ENCODE measurements at places on chromosomes 4 and X. TPM values are rescaled to one million over a fixed set of nuclear protein-coding genes. Genes with fewer than 3 reads are reported as not detected.

DNA sequence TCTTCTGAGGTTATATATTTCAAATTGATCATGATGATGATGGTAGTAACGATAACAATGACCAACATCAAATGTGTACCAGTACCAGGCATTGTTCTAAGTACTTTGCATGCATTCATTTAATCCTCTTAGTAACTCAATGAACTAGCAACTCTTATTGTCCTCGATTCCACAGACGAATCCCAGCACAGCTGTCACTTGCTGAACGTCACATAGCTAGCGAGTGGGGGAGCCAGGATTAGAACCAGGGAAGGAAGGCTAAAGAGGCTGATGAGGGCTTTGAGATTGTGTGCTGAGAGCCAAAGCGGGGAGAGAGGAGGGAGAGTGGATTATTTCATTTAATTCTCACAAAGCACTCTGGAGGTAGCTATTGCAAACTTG, 103.6 kb downstream of the PHOX2B start:
- no peak for DNase-seq

GRCh38 chr4:53676402-53676871, 85.2 kb upstream of the LNX1 start:
- DNase-seq = no peak

- DNase-seq = no peak
Observed at GRCh38 chr4:7519638-7520376, 85.1 kb upstream of the PSAPL1 start.

- no peak for DNase-seq
Observed at GRCh38 chr4:123849495-123849894, 452.9 kb downstream of the SPRY1 start.

DNA sequence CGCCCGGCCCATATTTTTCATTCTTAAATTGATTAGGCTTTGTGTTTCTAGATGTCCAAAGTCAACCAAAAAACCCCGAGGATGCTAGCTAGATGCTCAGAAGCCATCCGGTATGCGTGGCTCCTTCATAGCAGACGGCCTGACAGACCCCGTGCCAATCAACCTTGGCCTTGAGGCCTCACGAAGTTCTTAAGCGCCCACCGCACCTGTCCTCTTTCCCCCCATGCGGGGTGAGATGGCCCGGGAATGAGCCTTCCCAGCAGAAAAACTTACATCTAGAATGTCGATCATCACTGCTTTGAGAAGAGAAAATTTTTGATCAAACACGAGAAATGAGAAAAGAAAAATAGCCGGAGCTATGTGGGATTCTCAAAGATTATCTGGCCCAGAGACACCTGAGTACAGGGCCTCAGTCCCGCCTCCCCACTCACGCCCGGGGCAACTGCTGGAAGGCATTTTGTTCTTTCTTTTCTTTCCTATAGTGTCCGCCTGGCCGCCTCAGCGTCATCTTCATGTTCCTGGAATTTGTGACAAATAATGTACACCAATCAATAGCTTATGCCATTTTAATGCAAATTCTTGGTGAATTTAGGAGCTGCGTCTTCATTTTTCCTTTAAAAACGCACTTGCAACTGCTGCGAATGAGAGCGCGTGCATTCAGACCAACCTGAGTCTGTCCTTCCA, 1.6 kb upstream of the NAT8L start:
- no peak for DNase-seq

DNA sequence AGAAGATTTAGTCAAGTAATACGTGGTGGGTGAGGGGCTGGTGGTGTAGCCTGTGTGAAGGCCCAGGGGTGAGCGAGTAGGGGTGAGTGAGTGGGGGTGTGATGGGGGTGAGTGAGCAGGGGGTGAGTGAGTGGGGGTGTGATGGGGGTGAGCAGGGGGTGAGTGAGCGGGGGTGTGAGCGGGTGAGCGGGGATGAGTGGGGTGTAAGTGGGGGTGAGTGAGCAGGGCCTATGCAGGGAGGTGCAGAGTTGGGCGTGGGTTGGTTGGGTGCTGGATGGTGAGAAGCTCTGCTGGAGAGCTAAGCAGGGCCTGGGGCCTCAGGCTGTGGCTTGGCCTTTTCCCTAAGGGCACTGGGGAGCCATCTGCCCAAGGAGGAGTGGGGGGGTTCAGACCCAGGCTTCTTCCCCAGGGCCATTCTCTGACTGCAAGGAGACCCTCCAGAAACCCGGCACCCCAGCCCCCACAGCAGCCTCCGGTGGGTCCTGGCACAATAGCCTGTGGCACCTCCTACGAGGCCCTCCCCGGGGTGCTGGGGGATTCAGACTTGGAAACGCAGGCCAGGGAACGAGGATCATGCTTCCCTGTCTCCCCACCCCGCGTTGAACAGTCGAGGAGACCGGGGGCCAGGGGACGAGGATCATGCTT, 30.4 kb downstream of the SH3TC1 start:
- DNase-seq = no peak

GRCh38 chr4:182492423-182492822, 249.2 kb downstream of the TENM3 start:
- no peak for DNase-seq

DNA sequence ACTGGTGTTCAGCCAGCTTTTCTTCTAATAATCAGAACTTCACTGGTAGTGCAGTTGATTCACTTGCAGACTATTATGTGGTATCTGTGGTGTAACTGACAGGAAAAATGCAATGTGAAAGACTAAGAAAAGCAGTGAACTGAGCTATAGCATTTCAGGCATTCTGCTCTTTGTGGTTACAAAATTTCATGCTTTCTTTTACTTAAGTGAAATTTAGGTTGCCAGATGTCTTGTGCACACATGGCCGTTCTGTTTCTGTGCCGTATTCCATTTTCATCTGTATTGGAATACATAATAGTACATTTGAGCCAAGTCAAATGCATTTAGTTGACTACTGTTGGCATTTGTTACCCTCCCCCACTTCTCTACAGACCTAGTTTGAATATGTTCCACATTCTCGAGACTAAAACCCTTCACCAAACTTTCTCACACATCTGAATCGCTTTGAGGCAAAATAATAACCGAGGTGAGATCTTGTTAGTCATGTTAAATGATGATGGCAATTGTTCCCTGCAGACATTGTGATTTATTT, 8.2 kb downstream of the RTL3 start:
- no peak for DNase-seq

- DNase-seq = no peak
Observed at GRCh38 chr4:136793848-136794247, 738.4 kb downstream of the PCDH18 start.

- no peak for DNase-seq
Observed at GRCh38 chr4:2942532-2943363, 20.5 kb downstream of the NOP14 start.

DNA sequence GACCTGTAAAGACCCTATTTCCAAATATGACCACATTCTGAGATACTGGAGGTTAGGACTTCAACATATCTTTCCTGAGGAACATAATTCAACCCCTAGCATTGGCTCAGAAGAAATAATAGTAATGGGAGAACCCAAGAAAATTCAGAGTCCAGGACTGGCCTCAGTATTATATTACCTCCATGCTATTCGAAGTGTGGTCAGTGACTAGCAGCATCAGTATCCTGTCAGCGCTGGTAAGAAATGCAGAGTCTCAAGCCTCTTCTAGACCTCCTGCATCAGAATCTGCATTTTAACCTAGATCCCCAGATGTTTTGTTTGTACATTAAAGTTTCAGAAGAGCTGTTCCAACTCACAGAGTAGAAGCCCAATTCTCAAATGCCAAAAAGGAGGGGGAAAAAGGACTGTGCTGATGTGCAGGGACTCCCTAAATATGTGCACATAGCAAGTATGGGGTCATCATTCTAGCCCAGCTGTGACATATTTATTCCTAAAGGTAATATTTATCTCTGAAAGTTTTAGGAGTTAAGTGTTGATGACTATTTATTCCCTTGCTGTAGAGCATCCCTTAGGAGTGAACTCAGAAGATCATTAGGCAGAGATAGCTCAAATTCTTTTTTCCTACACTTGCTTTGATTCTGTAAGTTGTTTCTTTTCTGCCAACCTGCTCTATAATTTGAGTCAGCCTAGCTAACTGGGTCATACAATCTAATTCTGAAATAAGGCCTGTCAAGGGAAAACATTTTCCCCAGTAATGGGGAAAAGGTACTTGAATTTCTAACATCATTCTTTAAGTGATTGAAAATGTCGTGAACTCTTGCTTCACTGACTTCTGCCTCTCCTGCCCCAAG, 361.9 kb downstream of the ARHGAP24 start:
- no peak for DNase-seq

- no peak for DNase-seq
Observed at GRCh38 chrX:16822723-16823122, 36.5 kb downstream of the TXLNG start.

DNA sequence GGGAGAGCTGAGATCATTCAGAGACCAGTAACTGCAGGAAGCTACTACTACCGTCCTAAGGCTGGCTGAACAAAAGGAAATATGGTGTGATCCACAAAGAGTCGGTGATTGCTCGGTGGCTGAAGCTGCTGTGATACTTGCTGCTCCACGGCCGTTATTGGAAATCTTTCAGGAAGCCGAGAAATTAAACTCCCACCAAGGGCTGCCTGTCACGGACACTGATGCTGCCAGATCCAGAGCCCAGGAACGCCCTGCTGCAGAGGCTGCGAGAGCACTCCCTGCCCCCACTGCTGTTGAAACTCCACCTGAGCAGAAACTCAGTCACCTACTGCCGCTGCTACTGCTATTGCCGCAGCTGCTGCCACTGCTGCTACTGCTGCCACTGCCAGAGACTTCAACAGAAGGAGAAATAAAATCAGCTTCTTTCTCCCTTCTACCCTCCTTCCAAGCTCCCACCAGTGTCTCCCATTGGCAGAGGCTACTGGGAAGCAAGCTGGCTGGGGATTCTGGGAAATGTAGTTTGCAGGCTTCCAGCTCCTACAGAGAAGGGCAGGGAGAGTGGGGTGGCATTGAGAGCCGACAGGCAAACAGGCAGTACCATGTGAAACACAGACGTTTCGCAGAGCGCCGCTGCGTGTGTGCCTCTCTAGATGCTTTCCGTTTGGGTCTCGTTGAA, 126.0 kb upstream of the ENPP6 start:
- peak; percentile 33 for DNase-seq

- DNase-seq = no peak
Observed at GRCh38 chrX:46325312-46325877, 219.8 kb downstream of the ZNF674 start.

DNA sequence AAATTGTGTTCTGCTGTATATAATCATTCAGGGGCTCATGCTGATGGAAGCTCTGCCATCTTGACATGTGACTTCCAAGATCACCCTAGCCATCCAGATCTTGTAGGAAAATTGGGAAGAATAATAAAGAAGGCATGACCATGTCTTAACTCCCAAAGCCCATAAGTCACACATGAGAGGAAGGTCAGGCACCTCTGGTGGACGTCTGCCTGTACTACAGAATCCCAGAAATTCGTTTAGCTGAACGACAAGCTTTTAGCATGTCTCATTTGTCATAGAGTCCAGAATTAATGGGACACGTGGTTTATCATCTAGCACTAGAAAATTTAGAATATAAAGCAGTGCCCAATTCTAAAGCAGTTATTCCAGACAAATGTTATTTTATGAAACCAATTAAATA, 212.7 kb downstream of the CENPC start:
- no peak for DNase-seq

- no peak for DNase-seq
Observed at GRCh38 chr4:85724791-85725563, 250.0 kb downstream of the ARHGAP24 start.

- DNase-seq = no peak
Observed at GRCh38 chrX:118455013-118455412, 40.6 kb upstream of the DOCK11 start.

DNA sequence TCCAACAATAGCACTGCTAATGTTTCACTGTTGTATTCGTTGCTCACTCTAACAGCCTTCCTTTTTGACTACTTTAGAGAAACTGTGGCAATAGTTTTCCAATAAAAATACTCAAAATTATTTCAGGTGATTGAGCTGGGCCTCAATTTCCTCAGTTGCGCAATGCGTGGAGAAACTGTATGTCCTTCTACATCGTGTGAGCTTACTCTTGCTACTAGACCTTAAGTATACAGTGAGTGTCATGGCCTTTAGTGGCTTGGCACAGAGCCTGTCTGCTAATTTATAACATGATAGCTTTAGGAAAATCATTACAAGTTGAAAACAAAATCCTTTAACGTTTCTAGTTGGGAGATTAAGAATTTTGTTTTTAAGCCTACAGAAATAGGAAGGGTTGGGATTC, 114.5 kb downstream of the COL4A6 start:
- no peak for DNase-seq

- no peak for DNase-seq
Observed at GRCh38 chrX:3771766-3772165, 58.3 kb upstream of the PRKX start.

- DNase-seq = no peak
Observed at GRCh38 chr4:136863756-136864155, 668.5 kb downstream of the PCDH18 start.

DNA sequence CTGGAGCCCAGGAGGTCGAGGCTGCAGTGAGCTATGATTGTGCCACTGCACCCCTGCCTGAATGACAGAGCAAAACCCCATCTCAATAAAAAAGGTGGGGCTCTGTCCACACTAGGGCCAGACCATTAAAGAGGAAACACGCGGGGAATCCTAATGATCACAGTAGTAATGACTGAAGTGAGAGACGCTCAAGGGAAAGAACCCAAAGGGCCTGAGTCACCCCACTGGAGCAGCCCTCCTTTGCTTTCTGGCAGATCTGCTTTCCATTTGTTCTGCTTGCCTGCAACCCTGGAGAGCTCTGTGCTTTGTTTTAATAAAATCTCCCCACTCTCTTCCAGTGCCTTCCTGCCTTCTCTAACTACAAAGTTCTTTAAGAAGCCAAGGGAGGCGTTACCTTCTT, 5.0 kb downstream of the TFDP3 start:
- no peak for DNase-seq

- DNase-seq = no peak
Observed at GRCh38 chr4:45927641-45928040, 196.2 kb downstream of the GABRG1 start.

DNA sequence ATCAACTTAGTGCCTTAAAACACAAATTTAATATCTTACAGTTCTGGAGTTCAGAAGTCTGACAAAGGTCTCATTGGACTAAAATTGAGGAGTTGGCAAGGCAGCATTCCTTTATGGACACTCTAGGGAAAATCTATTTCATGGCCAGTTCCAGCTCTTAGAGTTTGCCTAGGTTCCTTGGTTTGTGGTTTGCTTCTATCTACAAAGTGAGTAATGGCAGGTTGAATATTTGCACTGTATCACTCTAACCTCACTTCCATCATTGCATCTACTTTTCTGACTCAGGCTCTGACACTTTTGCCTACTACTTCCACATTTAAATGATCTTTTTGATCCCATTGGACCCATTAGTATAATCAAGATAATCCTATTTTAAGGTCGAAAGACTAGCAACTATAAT, 64.7 kb upstream of the PCDH10 start:
- DNase-seq = no peak

SSX1 gene
- total RNA-seq = not detected

PABPC1L2A gene
- not detected for total RNA-seq

SPON2 gene
- 12.1 TPM for total RNA-seq

TMEM271 gene
- not detected for total RNA-seq

RIBC1 gene
- 0.75 TPM for total RNA-seq

SORCS2 gene
- not detected for total RNA-seq

NSG1 gene
- total RNA-seq = 0.18 TPM

GPR34 gene
- total RNA-seq = 1.2 TPM

SERTM2 gene
- not detected for total RNA-seq

CSN1S1 gene
- total RNA-seq = not detected

MAGEB2 gene
- total RNA-seq = not detected

All from activated T-helper 1 cell treated with anti-CD3 and anti-CD28 coated beads, Interleukin-12 subunit alpha, Interleukin-12 subunit beta, Interleukin-2, Interleukin-4 antibody, amounts not matched to agents 30 ng/mL and 10 ng/mL and 1 ng/mL, durations not matched to agents 14 hours and 24 hours and 36 hours (primary cell).